Myocyte (in vitro differentiated cells): ENCODE measurements at places on chromosomes 1 and 21.

GRCh38 chr1:11693917-11694316, 2.4 kb downstream of the DRAXIN start:
- DNase-seq = no peak

DNA sequence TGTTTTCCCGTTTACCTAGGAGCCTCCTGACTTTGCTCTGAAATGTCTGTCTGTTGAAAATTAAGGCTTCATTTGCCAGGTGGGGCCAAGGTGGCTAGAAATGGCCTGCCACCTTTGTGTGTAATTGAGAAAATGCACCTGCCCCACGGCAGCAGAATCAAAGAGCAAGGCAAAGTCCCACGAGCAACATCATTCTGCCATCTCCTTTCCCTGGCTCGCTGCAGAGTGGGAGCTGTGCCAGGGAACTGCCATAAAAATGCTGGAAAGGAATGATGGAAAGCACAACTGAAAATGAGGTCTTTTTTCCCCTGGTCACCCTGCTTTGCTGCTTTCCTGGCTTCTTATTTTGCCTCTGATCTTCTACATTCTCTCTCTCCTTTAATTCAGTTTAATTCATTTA, 5.5 kb upstream of the OLFML2B start:
- DNase-seq = no peak

GRCh38 chr1:29282924-29283803, 46.8 kb downstream of the PTPRU start:
- peak; percentile 8 for DNase-seq

- DNase-seq = no peak
Measured at GRCh38 chr21:40610345-40610744, 236.6 kb downstream of the DSCAM start.

GRCh38 chr1:229368347-229368746, 25.5 kb upstream of the CCSAP start:
- peak; percentile 60 for DNase-seq

DNA sequence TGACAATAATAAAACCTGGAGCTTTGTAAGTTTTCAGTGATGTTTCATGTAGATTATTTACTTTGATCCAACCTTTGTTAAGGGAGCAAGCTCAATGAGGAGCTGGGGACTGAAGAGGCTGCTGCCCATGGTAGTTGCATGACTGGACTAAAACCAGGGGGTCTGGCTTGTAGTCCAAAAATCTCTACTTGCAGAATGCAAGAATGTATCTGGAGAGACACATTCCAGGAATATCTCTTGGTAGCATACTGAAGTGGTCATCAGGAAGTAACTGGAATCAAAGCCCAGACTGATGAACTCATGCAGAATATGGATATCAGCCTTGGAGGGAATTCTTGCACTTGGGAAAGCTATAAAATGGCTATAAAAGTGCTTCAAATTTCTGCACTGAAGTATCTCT, 5.8 kb upstream of the KIAA0040 start:
- no peak for DNase-seq

DNA sequence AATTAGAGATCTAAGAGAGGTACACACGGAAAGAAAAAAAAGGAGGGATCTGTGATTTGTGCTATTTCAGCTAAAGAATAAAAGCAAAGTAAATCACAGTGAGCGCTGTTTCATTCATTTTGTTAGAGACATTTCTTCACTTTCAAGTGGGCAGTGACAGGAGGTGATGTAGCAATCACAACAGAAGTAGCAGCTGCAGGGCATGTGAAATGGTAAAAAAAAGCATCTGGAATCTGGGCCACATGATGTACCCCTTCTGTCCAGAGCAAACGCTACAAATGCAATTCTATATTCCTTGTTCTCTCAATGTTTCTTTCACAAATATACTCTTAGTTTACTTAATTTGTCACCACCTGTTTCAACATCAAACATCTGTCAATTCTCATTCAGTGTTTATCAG, 786.5 kb downstream of the LRRIQ3 start:
- no peak for DNase-seq

- DNase-seq = no peak
Measured at GRCh38 chr1:209751627-209752231, 4.1 kb upstream of the TRAF3IP3 start.

DNA sequence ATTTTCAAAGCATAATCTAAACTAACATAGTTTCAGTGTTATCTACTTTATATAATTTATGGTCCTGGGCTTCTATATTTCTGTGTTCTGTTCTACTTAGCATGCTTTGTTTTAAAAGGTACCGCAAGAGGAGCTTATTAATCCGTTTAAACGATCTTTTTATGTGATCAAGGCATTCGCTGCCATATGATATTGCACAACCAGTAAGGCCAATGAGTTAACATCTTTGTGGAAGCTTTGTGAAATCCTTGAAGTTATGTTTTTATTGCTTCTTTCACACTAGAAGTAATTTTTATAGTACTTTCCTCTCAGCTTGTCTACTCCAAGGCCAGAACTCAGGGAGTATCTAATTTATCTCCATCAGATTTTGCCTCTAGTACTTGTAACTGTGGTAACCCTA, 8.9 kb downstream of the LRRC8C start:
- DNase-seq = no peak

GRCh38 chr1:41954533-41954944, 35.8 kb upstream of the HIVEP3 start:
- DNase-seq = no peak

DNA sequence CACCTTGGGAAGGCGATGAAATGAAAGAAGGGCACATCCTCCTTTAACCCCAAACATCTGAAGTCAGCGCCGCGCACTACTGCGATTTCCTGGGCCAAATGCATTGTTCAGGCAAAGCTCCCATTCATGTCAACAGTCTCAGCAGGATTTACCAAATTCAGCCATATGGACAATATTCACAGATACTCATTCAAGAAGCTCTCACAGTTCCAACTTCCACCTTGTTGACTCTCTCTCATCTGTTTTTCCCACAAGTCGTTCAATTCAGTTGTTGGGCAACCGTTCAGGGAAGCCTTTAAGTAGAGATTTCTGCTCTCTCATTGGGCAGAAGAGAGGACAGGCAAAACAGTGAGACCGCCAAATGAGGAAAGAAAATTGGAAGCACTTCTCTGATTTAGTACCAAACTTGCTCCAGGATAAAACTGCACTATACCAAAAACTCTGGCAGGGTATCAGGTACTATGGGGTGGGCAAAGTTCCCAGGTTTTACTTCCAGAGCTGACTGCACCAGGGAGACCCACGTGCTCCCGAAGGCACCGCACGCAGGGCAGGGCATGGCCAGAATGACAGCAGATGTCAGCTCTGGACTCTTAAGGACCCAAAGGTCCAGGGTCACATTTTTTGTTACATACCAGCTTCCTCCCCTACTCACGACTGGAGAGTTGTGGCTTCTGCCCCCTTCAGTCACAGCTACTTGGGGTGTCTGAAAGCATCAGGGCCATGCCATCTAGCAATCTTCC, 668.8 kb downstream of the KIF26B start:
- no peak for DNase-seq

GRCh38 chr1:6130596-6130995, 49.5 kb downstream of the CHD5 start:
- DNase-seq = no peak
